ENCODE measurements at places on chromosomes 5 and 9.

DNA sequence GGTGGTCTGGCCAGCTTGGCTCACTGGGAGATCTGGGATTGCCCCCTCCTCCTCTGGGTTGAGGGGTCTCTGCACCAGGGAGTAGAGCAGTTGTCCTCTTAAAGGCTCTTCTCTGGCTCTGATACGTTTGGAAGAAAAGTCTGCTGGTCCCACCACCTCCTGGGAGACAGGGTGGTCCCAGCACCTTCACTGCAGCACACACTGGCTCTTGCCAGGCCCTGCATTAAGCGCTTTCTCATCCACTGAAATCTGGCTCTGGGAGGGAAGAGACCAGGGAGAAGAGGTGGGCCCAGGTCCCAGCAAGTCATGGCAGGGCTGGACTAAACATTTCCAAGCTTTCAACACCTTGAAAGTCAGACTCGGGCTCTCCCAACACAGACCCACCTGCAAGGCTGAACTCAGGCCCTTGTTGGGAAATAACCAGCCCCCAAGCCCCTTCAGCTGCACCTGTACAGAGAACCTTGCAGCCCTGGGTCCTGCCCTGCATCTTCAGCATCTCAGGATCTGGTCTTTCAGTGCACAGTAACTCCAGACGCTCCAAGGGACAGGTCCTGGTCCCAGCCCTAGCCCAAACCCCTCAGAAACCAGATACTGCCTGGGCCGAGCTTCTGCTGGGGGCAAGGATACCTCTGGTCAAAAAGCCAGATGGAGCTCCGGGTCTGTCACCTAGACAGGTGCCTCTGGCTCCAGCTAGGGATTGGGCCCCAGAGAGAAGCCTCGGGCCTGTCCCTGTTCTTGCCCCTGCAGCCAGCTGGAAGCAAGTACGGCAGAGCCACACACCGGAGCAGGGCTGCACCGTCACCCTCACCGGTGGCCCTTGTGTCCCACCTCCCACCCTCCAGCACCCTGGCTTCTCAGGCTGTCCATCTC, 134.5 kb downstream of the DAB2IP start:
- no peak for DNase-seq

DNA sequence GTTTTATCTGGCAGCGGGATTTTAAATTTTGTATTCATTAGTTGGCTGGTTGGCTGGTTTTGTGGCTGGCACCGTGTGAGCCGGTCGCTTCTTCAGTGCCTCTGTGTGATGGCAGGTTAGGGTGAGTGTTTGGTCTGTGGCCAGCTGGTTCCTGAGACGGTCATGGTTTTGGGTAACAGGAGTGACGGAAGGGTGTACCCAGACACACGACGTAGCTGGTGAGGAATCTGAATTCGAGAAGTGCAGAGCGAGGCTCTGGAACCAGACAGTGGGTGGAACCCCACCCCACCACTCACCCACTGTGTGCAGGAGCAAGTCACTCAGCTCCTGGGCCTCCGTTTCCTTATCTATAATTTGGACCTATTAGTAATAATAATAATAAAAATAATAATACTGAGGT, 2.7 kb downstream of the BTNL9 start:
- no peak for DNase-seq

GRCh38 chr9:120490888-120491595, 88.9 kb downstream of the CDK5RAP2 start:
- DNase-seq: no peak

DNA sequence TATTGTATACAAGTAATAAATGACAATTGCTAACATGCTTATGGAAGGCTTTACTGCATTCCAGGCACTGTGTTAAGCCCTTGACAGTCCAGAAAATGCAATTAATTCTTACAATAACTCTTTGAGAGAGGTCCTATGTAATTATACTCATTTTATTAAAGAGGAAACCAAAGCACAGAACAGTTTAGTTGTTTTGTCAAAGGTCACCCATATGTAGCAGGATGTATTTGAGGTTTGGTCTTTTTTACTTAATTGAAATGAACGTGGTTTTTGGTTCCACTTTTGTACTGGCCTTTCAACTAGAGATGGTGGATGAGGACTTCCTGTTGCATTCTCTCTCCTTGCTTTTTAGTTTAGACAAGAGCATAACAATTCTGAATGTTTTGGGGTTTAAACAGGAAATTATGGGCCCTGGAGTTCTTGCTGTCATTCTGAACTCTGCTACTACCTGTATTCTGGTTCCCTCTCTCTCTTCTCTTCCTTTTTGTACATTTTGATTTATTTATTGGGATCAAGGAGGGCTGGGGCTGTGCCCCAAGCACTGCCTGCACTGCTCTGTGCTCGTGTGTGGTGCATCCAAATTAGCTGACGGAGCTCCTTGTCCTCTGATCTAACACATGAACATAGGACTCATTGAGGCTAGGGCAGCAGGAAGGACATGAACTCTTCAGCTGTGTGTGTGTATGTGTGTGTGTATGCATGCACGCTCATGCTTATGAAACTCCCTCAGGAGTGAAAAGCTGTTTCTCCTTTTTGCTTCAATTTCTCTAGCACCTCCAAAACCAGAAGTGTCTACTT, 47.4 kb downstream of the SLC28A3 start:
- DNase-seq: no peak

DNA sequence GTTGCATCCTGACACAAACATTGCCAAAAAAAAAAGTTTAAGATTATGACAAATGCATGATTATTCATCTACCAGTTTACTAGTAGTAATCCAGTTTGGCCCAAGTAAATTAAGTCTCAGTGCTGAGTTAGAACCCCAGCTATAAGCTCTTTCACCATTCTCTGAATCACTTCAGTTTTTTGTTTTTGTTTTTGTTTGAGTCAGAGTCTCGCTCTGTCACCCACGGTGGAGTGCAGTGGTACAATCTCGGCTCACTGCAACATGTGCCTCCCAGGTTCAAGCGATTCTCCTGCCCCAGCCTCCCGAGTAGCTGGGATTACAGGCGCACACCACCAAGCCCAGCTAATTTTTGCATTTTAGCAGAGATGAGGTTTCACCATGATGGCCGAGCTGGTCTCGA, 1.5 kb upstream of the PCYOX1L start:
- no peak for DNase-seq

GRCh38 chr9:29741169-29741568, 2167.9 kb upstream of the C9orf72 start:
- no peak for DNase-seq

- DNase-seq: no peak
Observed at GRCh38 chr9:90830977-90831376, 29.4 kb downstream of the SYK start.

DNA sequence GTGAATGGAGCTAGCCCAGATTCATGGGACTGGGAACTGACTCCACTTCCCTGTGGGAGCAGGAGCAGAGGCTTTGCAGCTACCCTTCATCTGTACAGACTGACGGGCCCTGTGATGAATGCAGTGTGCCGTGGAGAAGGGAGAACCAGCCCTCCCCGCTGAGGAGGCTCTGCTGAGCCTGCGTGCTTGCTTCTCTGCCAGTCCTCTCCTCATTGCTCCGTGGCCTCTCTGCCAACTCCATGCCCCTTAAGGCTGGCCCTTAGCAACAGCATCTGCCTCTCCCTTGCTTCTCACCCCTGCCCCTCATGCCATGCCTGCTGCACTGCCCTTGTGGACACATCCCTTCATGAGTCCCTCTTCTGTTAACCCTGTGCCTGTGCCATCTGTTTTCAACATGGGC, 53.6 kb downstream of the GADD45G start:
- DNase-seq: no peak

DNA sequence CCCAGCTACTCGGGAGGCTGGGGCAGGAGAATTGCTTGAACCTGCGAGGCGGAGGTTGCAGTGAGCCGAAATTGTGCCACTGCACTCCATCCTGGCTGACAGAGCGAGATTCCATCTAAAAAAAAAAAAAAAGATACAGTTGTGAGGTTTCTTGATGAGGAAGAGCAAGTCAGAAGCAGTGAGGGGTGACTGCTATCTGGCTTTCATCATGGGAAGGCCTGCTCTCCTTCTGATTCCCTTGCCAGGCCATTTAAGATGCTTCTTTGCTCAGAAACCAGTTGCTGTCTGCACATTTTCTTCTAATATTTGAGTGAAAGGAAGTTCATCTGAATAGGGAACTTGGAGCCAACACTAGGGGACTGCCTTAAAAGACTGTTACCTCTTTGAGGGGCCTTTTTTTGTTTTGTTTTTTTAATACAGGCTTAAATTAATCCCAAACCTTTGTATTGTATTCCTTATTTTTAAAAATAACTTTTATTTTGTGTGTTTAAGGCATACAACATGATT, 201.9 kb downstream of the ARHGAP26 start:
- no peak for DNase-seq

DNA sequence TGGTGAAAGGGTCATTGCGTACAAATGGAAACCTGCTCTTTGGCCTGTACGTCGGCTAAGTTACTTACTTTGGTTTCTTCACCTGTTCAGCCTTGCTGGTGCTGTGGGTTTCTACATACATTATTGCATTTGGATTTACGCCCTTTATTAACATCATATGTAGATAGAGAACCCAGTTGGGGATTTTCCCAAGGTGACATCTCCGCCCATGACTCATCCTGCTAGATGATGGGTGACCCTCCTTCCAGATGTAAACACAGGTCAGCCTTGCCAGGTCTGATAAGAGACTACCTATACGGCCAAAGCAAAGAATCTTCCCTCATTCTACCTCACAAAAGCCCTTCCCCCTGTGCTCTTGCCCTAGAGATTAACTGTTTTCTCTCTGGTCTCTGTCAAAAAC, 360.9 kb downstream of the KDM4C start:
- no peak for DNase-seq

DNA sequence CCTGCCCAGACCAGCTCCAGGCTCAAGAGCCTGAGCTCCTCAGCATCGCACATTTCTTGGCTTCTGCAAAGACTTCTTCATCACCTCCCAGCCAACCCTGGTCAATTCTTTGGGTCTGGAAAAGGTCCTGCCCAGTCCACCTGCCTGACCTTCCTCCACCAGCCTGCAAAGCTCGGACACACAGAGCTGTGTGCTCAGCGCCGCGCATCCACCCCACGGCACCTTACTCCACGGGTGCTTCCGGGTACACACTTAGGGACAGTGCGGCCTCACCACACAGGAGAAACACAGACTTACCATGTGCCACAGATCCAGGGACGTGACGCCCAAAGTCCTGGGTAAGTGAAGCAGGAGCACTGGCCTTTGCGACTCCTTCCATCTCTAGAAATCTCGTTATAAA, 97.3 kb downstream of the KCNT1 start:
- no peak for DNase-seq

DNA sequence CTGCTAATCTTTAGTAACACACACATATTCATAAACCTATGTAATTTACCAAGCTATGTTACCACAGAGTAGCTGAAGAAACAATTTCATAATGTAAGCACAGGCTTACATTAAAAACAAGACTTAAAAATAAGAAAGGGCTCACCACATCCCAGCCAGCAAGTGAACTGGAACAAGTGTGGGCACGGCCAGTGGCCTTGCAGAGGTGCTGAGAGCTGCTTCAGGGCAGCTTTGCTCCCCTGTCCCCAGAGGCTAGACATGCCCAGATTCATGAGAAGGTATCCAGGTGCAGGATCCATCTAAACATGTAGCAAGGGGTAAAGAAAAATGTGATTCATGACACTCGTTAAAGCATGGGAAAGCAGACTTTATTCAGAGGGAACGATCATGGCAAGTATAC, 62.0 kb upstream of the CKS2 start:
- DNase-seq: no peak

GRCh38 chr5:105696440-105696839, 1974.3 kb downstream of the EFNA5 start:
- no peak for DNase-seq

DNA sequence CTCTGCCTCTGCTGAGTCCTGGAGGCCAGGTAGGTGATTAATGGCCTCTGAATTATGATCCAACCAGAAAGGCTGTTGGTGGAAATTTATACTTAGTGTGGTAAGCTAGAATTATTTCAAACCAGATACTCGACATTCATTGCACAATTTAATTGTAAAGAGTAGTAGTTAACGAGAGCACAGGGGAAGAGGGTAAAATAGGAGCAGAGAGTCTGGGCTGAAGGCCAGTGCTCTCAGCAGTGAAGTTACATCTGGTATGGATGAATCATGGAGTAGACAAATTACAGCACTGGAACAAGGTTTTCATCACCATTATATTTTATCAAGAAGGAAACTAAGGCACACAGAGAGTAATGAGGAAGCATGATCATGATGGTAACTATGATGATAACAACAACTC, 92.5 kb downstream of the TLR4 start:
- no peak for DNase-seq

GRCh38 chr9:88458716-88459465, 70.6 kb downstream of the SPIN1 start:
- DNase-seq: no peak

- DNase-seq: no peak
Observed at GRCh38 chr9:26800322-26800721, 92.3 kb downstream of the CAAP1 start.

DNA sequence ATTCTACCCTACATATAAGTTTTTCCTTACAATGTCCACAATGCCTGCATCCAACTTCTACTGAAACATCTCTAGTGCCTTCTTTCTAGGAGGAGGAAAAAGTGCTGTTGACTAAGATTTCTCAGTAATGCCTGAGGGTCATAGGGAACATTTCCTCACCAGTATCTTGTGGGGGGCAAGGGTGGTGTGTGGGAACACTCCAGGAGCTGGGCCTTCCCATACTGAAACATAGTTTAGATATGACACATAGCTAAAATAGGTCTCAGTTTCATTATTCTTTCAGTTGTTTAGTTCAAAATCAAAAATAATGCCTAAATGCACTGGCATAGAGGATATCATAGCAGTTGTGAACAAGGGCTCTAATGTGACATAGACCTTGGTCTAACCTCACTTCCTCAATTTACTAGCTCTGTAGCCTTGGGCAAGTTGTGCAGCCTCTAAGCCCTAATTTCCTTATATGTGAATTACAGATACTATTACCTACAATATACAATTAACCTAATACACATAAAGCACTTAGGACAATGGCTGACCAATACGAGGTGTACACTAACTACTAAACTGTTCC, 66.1 kb downstream of the HAPLN1 start:
- no peak for DNase-seq

- no peak for DNase-seq
Observed at GRCh38 chr9:137592767-137593166, 2.5 kb upstream of the ZMYND19 start.

GRCh38 chr5:36305571-36306326, 4.0 kb upstream of the RANBP3L start:
- DNase-seq: no peak

- DNase-seq: no peak
Observed at GRCh38 chr9:75431375-75431774, 343.1 kb downstream of the OSTF1 start.

GRCh38 chr5:151214614-151215545, 9.0 kb downstream of the CCDC69 start:
- DNase-seq: no peak

DNA sequence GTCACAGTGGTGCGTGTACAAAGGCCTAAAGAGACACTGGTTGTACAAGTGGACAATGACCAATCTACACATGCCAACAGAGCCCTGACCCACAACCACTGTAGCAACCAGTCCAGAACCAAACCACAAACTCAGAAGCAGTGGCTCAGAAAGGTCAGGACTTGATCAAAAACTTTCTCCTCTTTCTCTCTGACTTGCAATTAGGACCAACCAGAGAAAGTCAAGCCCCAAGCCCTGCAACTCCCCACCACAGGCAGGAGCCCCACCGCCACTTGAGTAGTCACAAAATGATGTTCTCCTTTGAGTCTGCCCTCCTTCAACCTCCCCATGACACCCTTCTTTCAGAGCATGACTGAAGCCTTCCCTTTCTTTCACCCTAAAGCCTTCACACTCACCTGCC, 291.8 kb downstream of the CDH10 start:
- DNase-seq: no peak
